Activated T-cell treated with anti-CD3 and anti-CD28 coated beads, Interleukin-2, amount 50 U/mL, for 24 hours (primary cell): ENCODE measurements at places on chromosomes 7 and 10.

DNA sequence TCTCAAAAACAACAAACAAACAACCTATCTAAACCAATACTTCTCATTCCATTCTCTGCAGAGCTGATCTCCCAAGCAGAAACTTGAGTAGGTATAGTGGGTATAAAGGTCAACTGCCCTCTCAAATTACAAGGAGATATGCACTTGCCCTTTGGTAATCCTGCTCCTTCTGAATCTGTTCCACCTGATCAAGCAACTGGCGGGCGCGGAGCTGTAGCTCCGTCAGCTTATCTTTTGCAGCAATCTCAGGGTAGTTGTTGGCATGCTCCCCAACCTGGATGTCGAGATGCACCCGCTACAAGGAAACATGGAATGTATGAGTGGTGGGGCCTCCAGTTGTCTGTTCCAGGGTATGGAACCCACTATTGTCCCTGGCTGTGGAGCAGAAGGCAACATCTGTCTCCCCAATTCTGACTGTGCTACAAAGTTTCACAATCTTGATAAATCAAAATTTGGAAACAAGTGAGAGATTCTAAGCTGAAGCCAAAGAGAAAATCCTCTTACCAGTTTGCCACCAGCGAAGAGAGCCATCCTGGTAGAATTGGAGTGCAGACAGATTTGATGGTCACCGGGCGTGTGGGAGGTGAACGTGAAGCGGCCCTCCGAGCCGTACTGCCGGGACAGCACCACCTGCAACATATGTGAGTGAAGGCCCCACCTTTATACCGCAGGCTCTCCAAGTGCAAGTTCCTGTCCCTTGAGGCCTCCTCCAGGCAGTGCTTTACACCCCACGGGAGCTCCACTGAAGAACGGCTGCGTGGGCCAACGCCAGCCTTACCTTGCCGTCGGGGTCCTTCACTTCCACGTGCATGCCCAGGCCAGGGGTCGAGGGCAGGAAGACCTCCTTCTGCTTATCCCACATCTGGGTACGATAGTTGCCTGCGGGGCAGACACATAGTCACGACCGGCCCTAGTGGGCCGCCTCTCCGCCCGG is 819 bp downstream of the TMED4 start:
- DNase-seq, result peak; percentile 70

- DNase-seq, result peak; percentile 56
Measured at GRCh38 chr7:142463401-142463850, 205.6 kb upstream of the PRSS58 start.

DNA sequence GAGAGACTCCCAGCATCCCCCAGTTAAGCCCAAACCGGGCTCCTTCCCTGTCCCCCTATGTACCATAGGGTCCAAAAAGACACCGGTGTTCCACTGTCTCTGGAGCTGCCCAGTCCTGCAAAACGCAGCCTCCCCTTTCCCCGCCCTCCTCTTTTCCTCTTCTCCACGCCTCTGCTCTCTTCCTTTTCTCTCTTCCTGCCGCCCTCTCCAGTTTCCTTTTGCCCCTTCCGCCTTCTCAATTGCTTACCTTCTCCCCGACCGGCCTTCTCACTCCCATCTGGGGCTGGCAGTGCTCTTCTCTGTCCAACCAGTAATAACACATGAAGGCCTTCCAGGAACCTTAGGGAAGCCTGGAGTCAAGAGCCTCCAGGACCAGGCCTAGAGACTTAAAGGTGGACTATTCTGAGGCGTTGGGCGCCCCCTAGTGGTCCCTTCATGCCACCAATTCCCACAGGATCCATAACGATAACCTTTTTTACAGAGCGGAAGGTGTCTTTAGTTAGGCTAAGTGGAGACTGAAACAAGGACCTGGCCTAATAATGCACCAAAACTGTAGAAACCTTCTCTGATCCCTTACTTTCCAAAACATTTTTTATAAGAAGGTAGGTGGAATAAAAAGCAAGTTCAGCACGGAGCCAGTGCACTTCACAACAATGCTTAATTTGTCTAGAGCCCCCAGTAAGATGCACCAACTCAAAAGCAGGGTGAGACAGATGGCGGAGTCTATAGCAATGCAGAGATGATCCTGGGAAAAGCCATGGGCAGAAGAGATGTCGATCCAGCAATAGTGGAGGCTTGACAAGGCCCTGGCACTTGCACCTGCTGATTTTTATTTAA is 27.2 kb upstream of the MSRB2 start:
- peak; percentile 74 for DNase-seq

GRCh38 chr7:144397086-144397485 is 6.4 kb downstream of the NOBOX start:
- DNase-seq, result no peak

GRCh38 chr7:47634273-47634672 is 52.4 kb upstream of the TNS3 start:
- DNase-seq, result no peak

GRCh38 chr7:95596198-95597063 is at the start of gene PDK4:
Gene PDK4, minus strand, starts transcription at chr7:95596516. Its CDS starts 223 bp downstream, at chr7:95596293.
- no peak for DNase-seq

GRCh38 chr10:130737186-130737585 is 574.3 kb downstream of the TCERG1L start:
- DNase-seq, result no peak

DNA sequence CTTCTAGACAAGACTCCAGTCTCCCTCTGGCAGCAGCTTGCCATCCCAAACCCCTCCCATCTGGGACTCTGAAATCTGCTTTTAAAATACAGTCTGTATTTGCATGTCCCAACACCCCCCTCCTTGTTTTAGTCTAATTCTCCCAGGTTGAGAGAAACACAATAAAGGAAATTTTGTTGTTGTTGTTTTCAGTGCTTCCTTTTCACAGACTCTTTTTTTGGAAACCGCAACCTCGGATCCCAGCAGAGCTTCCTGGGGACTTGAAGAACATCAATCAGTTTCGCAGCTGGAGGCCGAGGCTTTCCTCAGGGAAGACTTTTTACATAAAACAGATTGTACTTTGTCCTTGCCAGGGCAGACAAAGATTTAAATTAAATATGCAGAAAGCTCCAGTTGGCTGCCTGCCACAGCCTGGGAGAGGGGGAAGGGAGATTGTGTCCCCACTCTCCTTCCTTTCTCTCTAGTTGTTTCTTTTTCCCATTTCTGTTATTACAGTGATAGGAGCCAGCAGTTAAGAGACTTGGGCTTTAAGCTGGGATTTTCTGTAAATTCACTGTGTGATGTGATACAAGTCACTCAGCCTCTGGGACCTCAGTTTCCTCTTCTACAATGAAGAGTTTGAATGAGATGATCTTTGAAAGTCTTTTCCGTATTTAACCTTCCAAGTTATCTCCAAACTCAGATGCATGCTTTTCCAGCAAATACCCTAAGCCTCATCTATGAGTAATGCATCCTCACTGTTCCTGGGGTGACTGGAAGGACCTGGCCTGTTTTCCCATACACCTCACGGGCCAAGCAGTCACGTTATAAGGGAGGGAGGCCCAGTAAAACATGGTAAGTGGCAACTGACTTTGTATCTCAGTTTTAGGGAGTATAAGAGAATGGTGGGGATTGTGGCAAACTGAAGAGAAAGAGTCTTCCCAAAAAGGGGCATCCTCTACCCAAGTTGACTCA is 192.3 kb downstream of the REEP3 start:
- DNase-seq, result no peak

- no peak for DNase-seq
Measured at GRCh38 chr7:115474137-115474536, 552.2 kb downstream of the MDFIC start.

GRCh38 chr10:97584060-97584797 is at the start of gene HOGA1:
Gene HOGA1, plus strand, starts transcription at chr10:97584389. Its CDS starts 315 bp downstream, at chr10:97584704.
- no peak for DNase-seq

DNA sequence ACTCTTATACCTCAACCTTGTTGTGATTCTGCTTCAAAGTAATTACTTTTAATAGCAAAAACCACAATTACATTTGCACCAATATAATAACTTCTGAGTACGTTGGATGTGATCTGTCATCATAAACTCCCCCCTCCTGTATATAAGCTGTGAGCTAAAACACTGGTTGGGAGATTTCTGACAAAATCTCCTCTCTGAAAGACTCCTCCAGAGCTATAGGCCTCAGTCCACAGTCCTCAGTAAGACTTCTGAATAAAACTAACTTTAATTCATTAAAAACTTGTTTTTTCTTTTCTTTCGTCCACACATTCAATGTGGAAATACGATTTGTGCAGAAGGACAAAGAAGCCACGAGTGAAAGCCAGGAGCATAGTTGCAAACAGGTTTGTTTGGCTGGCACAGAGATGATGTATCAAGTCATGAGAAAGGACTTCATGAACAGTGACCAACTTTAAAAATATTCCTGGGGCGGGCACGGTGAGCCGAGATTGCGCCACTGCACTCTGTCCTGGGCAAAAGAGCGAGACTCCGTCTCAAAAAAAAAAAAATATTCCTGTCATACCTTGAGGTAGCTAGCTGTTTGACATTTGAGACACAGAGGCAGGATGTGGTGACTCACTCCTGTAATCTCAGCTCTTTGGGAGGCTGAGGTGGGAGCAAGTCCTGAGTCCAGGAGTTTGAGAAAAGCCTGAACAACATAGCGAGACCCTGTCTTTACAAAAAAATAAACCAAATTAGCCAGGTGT is 91.1 kb upstream of the ARHGAP21 start:
- no peak for DNase-seq

GRCh38 chr7:132336797-132337196 is 239.5 kb downstream of the PLXNA4 start:
- DNase-seq, result no peak
